Immature natural killer cell (primary cell): ENCODE measurements at places on chromosomes 11 and 22. TPM values are rescaled to one million over a fixed set of nuclear protein-coding genes. Genes with fewer than 3 reads are reported as not detected.

The DERL3 gene
- 0.61 TPM for polyA plus RNA-seq

The GRAP2 gene
- polyA plus RNA-seq = 46.0 TPM

DNA sequence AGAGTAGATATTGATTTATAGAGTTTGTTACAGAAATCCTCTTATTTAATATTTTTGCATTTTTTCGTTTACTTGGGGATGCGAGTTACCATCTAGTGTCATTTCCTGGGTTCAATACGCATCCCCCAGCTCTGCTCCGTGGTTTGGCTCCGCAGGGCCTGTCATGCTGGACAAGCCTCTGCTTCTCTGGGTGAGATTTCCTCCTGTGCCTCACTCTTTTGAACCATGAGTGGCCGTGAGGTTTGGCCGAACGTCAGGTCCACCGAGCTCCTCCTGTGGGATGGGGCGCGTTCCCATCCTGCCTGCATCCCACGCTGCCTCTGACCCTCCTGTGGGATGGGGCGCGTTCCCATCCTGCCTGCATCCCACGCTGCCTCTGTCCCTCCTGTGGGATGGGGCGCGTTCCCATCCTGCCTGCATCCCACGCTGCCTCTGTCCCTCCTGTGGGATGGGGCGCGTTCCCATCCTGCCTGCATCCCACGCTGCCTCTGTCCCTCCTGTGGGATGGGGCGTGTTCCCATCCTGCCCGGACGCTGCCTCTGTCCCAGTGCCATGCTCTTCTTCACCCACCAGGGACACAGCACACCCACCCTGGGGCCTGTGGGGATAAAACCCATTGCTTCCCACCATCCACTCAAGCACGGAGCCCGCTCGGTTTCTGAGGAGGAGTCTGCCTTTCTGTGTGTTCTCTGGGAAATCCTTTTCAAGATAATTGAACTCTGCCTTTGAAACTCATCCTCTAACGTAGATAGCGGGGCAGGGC, 506.8 kb downstream of the BRD1 start:
- DNase-seq = no peak
- no peak overlapping the region for H3K4me3 ChIP-seq
- no peaks in the 10 kb centered on the region for H3K4me1 ChIP-seq
- peaks cover 14% of the 10 kb centered on the region for H3K27me3 ChIP-seq
- H3K36me3 ChIP-seq = no peaks in the 10 kb centered on the region

- peak overlapping the region; percentile 97 for H3K4me3 ChIP-seq
- peaks cover 44% of the 10 kb centered on the region for H3K4me1 ChIP-seq
- no peaks in the 10 kb centered on the region for H3K36me3 ChIP-seq
- peak overlapping the region; percentile 97 for H3K27ac ChIP-seq
- peaks cover 7% of the 10 kb centered on the region for H3K27me3 ChIP-seq
Observed at GRCh38 chr11:119207415-119207960, 1.3 kb downstream of the CBL start.

DNA sequence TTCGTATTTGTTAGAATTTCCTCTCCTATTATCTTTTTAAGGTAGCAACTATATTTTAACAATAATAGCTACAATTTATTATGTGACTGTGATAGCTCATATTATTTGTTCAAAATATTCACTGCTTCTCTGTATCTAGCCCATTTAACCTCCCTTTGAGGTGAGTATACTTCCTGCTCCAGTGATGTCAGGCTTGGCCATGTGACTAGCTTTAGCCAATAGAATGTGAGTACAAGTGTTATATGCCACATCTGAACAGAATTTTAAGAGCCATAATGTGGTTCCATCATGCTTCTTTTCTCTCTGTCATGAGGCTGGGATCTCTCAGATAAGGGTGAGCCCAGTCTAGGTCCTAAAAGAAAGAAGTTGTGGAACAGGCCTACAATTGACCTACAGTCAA, 217.6 kb downstream of the TTC28 start:
- H3K36me3 ChIP-seq = no peaks in the 10 kb centered on the region
- no peak for DNase-seq

The SNX19 gene
- polyA plus RNA-seq = 29.5 TPM

The TEX54 gene
- 3.1 TPM for polyA plus RNA-seq

The ZBTB16 gene
- 92.5 TPM for polyA plus RNA-seq

DNA sequence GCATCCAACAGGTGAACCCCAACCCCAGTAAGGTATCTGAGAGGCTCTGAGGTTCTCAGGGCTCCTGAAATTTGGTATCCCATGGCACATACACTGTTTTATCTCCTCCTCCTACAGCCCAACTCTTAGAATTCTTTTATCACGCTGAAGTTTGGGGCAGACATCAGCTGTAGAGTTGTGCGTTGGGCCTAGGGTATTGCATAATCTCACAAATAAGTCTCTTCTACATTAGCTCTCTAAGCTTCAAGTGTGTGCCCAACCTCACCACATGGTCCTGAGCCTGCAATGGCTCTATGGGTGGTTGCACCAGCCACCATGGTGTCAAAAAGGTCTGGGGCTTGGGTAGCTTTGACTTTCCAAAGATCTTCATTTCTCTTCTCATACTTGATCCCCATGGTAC, 603.0 kb downstream of the BUD13 start:
- DNase-seq = no peak
- H3K27me3 ChIP-seq = peaks cover 1% of the 10 kb centered on the region
- H3K4me1 ChIP-seq = no peaks in the 10 kb centered on the region
- no peak overlapping the region for H3K4me3 ChIP-seq
- H3K36me3 ChIP-seq = no peaks in the 10 kb centered on the region
- H3K27ac ChIP-seq = no peak overlapping the region

- H3K4me3 ChIP-seq = no peak overlapping the region
- DNase-seq = no peak
- peaks cover 27% of the 10 kb centered on the region for H3K4me1 ChIP-seq
- H3K36me3 ChIP-seq = no peaks in the 10 kb centered on the region
- H3K27ac ChIP-seq = no peak overlapping the region
- no peaks in the 10 kb centered on the region for H3K27me3 ChIP-seq
Observed at GRCh38 chr11:95912902-95913560, 10.9 kb downstream of the MTMR2 start.

- H3K36me3 ChIP-seq = peaks cover 47% of the 10 kb centered on the region
- no peak for DNase-seq
- peaks cover 95% of the 10 kb centered on the region for H3K4me1 ChIP-seq
- H3K27me3 ChIP-seq = peaks cover 52% of the 10 kb centered on the region
- H3K27ac ChIP-seq = peak overlapping the region; percentile 95
Observed at GRCh38 chr22:37139762-37140161, 10.0 kb downstream of the IL2RB start.

The EHD1 gene
- polyA plus RNA-seq = 247 TPM

DNA sequence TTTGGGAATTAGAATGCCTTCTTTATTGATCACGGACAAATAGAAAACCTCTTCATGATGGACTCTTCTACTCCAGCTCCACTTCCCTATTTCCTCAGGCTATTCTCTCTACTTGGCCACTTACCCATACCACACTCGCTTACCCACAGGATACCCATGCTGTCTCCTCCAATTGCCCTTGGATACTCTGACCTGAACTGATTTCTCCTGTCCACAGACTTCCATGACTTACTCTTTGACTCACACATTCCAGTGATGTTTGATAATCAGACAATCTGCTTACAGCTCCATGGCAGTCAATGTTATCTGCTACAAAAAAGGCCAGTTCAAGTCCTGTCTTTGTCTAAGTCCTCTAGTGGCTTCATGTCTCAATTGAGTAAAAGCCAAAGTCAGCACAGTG, 292.0 kb upstream of the CTSC start:
- H3K27me3 ChIP-seq = no peaks in the 10 kb centered on the region
- DNase-seq = no peak
- no peak overlapping the region for H3K4me3 ChIP-seq
- no peaks in the 10 kb centered on the region for H3K4me1 ChIP-seq
- no peak overlapping the region for H3K27ac ChIP-seq

- no peak overlapping the region for H3K4me3 ChIP-seq
- H3K27me3 ChIP-seq = peaks cover 3% of the 10 kb centered on the region
- no peak for DNase-seq
- no peak overlapping the region for H3K27ac ChIP-seq
- no peaks in the 10 kb centered on the region for H3K4me1 ChIP-seq
Observed at GRCh38 chr11:85590848-85591483, 36.2 kb downstream of the DLG2 start.

The STK33 gene
- not detected for polyA plus RNA-seq

DNA sequence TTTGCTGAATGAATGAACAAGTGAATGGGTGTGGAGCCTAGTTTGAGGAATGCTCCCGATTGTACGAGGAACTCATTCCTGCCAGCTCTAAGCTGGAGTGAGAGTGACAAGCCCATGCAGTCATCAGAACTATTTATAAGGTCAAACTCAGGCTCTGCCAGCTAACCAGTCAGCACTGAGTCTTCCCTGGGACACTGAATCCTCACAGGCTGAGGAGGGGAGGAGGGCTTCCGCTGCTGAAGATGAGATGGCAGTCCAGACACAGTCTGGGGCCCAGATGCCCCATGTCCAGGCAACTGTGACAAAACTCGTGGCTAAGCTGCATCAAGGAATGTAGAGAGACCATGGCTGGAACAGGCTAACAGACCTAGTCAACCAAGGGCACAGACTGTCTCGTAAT, 4.0 kb downstream of the LRP4 start:
- H3K4me3 ChIP-seq = no peak overlapping the region
- H3K27me3 ChIP-seq = peaks cover 32% of the 10 kb centered on the region
- peaks cover 22% of the 10 kb centered on the region for H3K4me1 ChIP-seq
- H3K27ac ChIP-seq = no peak overlapping the region

The OR6A2 gene
- polyA plus RNA-seq = not detected

The SLC6A5 gene
- not detected for polyA plus RNA-seq

DNA sequence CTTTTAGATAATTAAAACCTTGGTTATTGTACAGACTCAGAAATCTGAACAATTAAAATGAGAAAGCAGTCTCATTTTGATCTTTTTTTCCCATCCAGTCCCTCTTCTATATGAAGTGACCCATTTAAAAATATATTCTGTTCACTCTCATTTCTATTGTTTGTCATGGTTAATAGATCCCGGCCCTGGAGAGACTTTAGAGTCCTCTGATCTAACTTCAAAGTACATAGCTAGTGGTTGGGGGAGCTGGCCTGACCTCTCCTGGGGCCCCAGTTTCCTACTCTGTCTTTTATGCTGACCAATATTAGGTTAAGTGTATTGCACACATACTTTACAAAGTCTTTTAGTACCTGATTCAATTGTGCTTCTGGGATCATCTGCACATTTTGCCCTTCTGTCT, 13.5 kb downstream of the MRPL48 start:
- DNase-seq = no peak
- no peaks in the 10 kb centered on the region for H3K4me1 ChIP-seq
- H3K36me3 ChIP-seq = peaks cover 5% of the 10 kb centered on the region
- H3K27ac ChIP-seq = no peak overlapping the region
- H3K4me3 ChIP-seq = no peak overlapping the region
- H3K27me3 ChIP-seq = no peaks in the 10 kb centered on the region

DNA sequence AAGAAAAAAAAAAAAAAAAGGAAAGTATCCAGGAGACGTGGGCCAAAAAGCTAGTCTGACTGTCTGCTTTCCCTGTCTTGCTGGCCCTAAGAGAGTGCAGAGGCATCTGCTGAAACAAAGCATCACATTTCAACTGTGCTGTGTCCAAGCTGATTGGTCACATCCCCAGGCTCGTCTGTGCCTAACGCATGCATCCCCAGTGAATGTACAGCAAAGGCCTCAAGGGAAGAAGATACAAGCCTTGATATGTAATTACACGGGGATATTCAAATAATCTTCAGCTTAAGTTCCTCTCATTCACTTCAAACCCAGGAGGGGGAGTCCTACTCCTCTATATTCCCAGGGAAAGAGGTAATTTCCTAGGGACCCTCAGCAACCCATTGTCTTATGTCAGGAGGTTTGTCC, 5.4 kb upstream of the SORL1 start:
- H3K27me3 ChIP-seq = peaks cover 7% of the 10 kb centered on the region
- H3K4me3 ChIP-seq = no peak overlapping the region
- H3K4me1 ChIP-seq = peaks cover 43% of the 10 kb centered on the region
- H3K27ac ChIP-seq = no peak overlapping the region
- DNase-seq = no peak
